Stimulated activated CD4-positive, alpha-beta T cell treated with anti-CD3 and anti-CD28 coated beads, Interleukin-15, amount 100 ng/mL, for 1 hour (primary cell): ENCODE measurements at places on chromosomes 2 and 18.

- no peak for DNase-seq
Measured at GRCh38 chr2:237739101-237739500, 59.5 kb upstream of the RBM44 start.

GRCh38 chr2:85234868-85235267 lies 92.9 kb downstream of the TGOLN2 start:
- DNase-seq, result no peak

DNA sequence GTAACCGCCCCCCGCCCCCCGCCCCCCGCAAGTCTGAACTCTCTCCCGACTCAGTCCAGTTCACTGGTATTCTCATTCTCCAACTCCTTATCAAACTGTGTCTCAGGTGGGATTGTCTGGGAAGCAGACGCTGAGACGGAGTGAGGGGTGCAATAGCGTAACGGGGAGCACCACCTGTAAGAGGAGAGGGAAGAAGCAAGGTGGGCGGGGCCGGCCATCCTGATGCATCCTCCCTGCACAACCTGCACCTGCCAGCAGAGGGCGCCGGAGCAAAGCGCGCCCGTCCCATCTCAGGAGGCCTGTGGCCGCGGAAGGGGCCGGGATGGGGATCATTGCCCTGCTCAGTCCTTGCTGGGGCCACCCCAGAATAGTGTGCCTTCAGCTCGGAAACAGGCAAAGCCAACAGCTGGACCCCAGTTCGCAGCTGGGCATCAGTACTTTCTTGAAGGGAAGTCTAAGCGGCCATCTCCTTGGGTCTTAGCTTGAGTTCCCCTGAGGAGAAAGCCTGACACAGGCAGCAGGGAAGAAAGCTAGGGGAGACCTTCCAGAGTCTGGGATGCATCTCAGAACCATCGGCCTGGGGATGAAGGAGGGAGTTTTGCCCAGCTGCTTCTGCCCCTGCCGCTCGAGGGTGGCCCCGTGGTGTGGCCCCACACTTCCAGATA lies 208.0 kb downstream of the TFCP2L1 start:
- DNase-seq, result peak; percentile 18

- no peak for DNase-seq
Measured at GRCh38 chr2:122267947-122268346, 512.5 kb downstream of the TSN start.

DNA sequence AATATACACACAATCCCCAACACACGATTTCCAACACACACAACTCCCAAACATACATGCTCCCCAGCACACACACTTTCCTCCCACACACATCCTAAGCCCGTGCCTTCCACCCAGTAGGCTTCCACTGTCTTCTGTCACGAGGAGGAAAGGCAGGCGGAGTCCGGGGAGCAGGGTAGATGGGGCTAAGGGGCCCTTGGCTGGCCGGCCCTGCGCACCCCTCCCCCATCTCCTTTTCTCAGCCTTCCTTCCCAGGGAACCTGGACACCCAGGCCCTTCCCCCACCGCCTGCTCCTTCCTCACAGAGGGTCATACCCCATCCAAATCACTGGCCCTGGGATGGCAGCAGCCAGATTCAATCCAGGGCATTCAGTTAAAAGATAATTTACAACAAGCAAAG lies 3.4 kb upstream of the PDCD1 start:
- no peak for DNase-seq

GRCh38 chr2:238854699-238855229 lies 6.9 kb downstream of the TWIST2 start:
- DNase-seq, result no peak

- no peak for DNase-seq
Measured at GRCh38 chr18:12423820-12424219, 16.1 kb downstream of the PRELID3A start.

- no peak for DNase-seq
Measured at GRCh38 chr2:21944536-21944935, 820.8 kb downstream of the TDRD15 start.

GRCh38 chr2:120432976-120433815 lies 87.3 kb downstream of the INHBB start:
- no peak for DNase-seq

DNA sequence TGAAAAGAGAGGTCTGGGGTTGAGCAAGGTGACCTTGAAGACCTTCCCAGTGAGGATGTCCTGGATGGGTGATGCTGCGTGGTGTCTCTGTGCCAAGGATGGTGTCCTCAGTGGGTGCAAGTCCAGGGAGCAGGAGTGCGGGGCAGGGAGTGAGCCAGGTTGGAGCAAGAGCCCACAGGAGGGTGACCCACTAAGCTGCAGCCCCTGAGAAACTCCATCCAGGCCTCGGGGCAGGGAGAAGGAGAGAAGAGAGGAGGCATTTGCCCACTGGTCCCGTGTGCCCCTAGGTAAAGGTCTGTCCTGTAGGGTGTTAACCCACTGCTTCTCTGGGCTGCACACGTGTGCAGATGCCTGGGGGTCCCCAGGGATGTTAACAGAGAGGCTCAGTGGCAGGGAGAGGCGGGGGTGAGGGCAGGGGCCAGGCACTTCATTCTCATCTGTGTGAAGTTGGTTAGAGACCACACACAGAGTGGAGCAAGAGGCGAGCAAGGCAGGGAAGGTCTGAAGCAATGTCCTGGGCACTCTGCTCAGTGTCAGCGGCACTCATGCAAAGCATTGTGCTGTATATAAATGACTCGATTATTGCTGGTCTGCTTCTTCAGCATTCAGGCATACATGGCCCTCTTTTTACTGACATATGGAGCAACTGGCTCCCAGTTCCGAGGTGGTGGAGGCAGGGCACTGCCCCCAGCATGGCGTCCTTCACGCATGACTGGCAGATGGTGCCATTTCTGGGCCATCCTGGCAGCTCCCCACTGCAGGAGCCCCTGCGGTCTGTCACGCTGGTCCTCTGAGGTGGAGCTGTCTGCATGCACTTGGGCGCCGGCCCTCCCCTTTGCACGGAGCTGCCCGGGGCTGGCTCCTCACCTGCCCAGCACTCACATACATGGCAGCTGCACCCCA lies 117.2 kb upstream of the HS6ST1 start:
- DNase-seq, result no peak

- no peak for DNase-seq
Measured at GRCh38 chr2:121471532-121472469, 58.9 kb upstream of the RNU4ATAC start.
